ENCODE measurements at places on chromosomes 12 and 14. TPM values are rescaled to one million over a fixed set of nuclear protein-coding genes. Genes with fewer than 3 reads are reported as not detected.

DNA sequence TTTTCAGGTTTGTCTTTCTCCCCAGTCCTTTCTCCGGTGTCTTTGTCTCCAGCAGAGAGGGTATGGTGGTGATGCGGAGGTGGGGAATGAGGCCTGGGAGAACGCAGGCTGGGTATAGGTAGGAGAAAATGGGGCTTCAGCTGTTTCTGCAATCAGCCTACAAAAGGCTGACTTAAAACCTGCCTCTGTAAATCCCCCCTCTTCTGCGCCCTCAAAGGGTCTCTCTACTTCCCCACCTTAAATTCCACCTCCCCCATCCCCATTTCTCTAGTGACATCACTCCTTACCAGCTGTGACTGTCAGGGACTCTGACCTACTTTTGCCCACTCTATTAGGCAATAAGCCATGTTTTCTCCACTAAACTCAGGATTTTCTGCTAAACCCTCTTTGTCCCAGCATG is 8.1 kb upstream of the RIMKLB start:
- peaks cover 4% of the 10 kb centered on the region for H3K4me1 ChIP-seq
- no peak overlapping the region for H3K4me3 ChIP-seq
- H3K36me3 ChIP-seq = no peaks in the 10 kb centered on the region
- no peak for DNase-seq

DNA sequence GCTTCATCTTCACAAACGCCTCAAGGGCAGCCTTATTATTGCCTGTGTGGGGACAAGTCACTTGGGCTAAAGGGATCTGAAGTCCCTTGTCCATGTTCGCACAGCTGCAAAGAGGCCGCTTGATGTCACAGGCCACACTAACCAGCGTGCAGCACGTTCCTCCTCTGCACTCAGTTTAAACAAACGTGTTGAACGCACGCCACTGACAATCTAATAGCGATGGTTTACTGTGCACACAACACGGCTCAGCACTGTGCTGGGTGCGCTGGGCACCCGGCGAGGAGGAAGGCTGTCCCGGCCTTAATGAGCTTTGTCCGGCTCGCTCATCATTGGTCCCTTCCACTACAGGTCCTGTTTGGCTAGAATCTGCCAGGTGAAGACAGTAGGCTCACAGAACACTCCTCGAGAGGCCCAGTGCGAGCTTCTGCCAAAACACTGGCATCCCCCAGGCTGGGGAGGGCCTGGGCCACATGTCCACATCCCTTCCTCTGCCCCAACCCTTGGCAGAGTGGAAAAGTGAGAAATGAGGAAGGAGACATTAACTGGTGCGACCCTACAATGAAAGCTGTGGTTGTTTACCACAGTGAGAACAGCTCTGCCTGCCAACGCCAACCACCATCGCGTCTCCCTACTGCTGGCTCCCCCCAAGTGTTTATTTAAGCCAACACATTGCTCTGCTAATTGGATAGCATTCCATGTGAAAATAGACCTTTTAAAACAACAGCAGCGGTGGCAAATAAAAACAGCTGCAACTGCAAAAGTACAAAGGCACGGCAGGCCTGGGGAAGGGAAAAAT is 113.2 kb downstream of the RBM19 start:
- peaks cover 8% of the 10 kb centered on the region for H3K4me1 ChIP-seq
- H3K36me3 ChIP-seq = peaks cover 24% of the 10 kb centered on the region
- no peak for DNase-seq
- H3K27me3 ChIP-seq = no peaks in the 10 kb centered on the region
- H3K27ac ChIP-seq = no peak overlapping the region
- H3K4me3 ChIP-seq = no peak overlapping the region

DNA sequence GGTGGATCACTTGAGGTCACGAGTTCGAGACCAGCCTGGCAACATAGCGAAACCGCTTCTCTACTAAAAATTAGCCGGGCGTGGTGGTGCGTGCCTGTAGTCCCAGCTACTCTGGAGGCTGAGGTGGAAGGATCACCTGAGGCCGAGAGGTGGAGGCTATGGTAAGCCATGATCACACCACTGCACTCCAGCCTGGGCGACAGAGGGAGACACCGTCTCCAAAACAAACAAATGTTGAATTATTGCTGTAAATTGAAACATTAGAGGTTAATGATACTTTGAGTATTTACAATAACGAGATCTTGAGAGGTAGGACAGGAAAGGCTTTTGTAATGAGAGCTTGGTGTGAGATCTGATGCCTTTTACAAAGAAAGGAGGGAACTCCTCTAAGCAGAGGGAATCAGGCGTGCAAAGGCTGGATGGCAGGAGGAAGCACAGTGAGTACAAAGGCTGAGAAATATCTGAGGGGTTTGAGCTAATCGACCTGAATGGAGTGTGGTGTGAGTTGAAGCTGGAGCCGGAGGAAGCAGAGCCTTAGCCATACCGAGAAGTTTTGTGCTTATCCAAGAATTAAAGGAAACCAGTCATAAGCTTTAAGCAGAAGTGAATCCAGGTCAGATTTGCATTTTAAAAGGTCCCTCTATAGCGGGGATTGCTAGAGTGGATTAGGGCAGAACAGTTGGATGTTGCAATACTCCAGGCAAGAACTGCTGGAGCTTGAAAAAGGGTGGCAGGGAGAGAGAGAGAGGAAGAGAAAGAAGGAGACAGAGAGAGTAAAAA is 1.1 kb downstream of the RHNO1 start:
- peak overlapping the region; percentile 99 for H3K27ac ChIP-seq
- DNase-seq = no peak
- H3K4me3 ChIP-seq = peak overlapping the region; percentile 96

- no peak overlapping the region for H3K4me3 ChIP-seq
- H3K36me3 ChIP-seq = no peaks in the 10 kb centered on the region
- H3K27ac ChIP-seq = no peak overlapping the region
Observed at GRCh38 chr14:96051642-96052540, 12.7 kb downstream of the C14orf132 start.

FSCB gene
- not detected for total RNA-seq

PPP1R36 gene
- total RNA-seq = not detected
